ENCODE measurements at places on chromosomes 11 and 22.
A peak's percentile ranks its signal among the peaks of the same experiment; 100 is the strongest.

- DNase-seq = no peak
These were observed 1.1 kb upstream of the TMA7B start for GRCh38 chr22:39958949-39959639.

GRCh38 chr11:62880231-62880802 lies 379 bp upstream of the SLC3A2 start:
- peak; percentile 54 for DNase-seq

- no peak for DNase-seq
These were observed 133.9 kb downstream of the FANCF start for GRCh38 chr11:22491555-22492225.

GRCh38 chr11:17543041-17543440 lies 1.2 kb downstream of the USH1C start:
- no peak for DNase-seq

DNA sequence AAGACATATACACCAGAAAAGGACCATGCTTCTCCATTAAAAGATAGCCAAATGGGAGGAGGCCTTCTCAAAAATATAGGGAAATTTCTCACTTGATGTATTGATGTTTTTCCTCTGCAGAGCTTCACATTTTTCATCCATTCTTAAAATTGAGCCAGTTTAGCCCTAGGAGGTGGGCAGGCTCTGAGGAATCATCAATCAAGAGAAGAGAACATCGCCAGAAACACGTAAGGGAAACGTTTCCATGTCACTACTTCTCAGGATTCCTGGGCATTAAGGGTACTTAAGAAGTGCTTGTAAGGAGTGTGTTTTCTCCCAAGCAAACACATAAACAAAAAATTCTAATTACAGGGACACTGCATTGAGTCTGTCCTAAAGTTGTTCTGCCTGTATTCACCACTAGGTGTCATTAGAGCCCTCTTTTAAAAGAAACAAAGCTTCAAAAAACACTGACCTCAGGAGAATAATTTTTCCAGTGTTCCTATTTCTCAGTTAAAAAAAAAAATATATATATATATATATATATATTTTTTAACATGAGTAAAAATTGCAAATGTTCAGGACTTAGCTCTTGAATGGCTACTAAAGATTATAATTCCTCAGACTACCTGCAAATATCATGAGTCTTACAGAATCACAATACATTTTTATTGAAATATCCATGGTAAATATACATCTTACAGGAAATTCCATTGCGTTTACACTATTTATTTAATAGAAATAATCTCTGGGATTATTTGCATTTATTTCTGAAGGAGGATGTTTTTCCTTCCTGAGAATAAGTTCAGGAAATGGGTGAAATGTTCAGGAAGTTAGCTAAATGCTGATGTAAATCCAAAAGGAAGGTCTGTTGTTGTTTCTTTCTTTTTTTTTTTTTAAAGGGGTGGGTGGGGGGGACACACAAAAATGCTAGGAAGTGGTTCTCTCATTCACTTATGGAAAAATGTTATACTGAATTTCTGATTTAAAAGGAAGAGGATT lies 16.0 kb downstream of the FZD4 start:
- peak; percentile 67 for DNase-seq

DNA sequence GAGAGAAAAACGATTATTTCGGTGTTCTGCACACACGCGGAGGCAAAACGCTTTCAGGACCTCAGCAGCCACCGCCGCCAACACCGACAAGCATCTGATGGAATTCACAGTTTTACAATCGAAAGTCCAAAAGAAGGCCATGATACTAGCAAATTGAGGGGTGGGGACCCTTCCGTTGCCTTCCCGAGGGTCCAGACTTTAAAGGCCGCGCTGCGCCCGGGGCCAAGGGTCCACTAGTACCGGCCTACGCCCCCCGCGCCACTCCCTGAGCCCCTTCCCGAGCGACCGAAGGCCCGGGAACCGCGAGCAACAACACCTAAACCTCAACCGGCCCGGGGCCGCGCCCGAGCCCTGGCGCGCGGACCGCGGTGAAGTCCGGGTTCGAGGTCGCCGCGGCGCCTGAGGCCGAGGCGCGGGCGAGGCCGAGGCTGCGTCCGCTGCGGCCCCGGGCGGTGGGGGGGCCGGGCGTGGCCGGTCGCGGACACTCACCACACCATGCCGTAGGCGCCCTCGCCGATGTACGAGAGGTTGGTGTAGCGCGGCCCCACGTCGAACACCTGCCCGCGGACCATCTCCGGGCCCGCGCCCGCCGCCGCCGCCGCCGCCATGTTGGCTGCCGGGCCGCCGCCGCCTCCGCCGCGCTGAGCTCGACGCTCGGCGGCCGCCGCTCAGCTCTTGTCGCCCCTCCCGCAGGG lies 465 bp downstream of the MAPK1 start:
- DNase-seq = no peak

- no peak for DNase-seq
These were observed 108.5 kb downstream of the PHF21B start for GRCh38 chr22:44901301-44901700.

DNA sequence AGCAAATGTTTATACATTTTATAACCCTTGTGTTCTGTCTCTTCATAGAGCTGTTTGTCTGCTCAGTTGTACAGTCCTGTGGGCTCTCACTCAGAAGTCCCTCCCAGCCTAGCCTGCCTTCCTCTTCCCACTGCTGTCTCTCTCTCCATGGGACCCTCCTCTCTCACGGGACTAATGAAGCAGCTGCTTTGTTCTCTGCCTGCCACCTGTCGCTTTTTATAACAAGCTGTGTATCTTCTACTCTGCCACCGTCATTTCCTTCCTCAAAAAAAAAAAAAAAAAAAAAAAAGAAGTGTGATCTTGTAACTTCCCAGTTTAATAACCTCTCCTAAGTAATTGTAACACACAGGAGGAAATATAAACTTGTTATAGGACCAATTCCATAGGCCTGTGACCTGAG lies 92.2 kb upstream of the ALKBH3 start:
- DNase-seq = no peak

GRCh38 chr11:133243832-133244231 lies 288.5 kb downstream of the OPCML start:
- DNase-seq = no peak

GRCh38 chr11:35248558-35249323 lies 109.8 kb downstream of the CD44 start:
- DNase-seq = no peak

- peak; percentile 96 for DNase-seq
These were observed 722 bp upstream of the GUCY1A2 start for GRCh38 chr11:107018902-107019493.

DNA sequence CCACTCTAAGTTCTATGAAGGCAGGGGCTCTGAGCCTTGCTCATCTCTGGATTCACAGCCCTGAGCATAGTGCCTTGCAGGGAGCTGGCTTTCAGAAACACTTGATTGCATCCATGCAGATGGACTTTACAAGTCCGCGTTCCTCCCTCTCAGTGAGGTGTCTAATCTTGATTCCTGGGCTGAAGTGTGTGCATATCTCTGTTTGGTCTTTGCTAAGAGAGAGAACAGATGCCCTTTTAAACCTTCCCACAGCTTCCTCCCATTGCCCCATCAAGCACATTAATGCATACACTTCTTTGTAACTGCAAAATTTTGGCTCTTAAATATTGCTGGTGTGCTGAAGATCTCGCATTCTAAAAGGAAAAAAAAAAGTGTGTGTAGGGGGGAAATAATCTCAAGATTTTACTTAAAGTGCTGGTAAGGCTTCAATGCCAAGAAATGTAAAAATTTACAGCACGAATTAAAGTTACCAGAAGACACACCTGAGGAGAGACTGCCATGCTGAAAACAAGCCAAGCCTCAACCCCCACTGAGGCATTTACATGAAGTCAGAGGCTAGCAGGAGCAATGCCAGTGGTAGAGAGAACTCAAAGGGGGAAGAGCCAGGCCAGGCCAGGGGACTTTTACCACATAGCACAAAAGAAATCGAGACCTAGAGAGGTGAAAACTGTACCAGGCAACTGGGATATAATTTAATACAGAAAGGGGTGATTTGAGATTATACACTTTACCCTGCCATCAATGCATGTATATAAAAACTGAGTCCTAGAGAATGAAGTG lies 492.1 kb downstream of the SOX6 start:
- no peak for DNase-seq

GRCh38 chr11:122209619-122210366 lies 93.8 kb upstream of the BLID start:
- DNase-seq = no peak

GRCh38 chr11:122183933-122184332 lies 67.9 kb upstream of the BLID start:
- DNase-seq = no peak

GRCh38 chr11:115848080-115848479 lies 343.9 kb upstream of the CADM1 start:
- peak; percentile 52 for DNase-seq

- DNase-seq = peak; percentile 13
These were observed 29.1 kb upstream of the LMO2 start for GRCh38 chr11:33920838-33921613.

DNA sequence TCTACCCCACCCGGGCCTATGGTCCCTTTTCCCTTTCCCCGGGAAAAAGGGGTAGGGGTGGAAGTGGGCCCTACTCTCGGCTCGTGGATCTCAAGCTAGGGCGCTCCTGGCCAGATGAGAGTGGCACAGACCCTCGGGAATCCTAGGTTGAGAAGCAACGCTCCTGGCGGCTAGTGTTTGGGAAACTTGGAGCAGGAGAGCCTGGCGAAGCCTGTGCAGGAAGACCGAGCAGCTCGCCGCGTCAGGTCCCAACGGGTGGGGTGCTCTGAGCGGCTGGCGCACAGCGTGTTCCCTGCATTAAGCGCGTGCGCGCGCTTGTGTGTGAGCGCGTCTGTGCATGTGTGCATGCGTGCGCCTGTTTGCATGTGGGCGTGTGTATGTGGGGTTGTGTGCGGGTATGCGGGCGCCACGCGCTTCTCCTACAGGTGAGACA lies 7.1 kb upstream of the FLI1 start:
- DNase-seq = peak; percentile 96

DNA sequence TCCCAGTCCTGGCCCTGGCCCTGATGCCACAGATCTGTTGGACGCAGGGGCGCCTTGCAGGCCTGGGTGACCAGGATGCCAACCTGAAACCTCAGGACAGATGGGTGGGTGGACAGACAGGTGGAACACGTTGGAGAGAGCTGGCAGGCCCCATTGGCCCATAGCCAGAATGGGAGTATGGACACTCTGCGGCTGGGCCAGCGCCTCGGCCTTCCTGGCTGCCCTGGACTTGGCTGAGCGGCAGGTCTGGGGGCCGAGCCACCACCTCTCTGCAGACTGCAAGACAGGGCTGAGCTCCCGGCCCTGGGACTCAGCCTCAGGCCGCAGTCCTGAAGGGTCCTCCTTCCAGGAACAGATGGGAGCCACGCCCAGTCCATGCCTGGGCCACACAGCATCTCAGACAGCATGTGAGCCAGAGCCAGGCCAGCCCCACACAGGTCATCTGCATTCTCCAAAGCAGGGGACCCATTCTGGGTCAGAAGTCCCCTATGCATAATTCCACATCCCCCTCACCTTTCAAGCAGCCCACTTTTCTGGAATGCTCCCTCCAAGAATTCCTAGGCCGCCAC lies 14.1 kb downstream of the WNT7B start:
- DNase-seq = no peak

DNA sequence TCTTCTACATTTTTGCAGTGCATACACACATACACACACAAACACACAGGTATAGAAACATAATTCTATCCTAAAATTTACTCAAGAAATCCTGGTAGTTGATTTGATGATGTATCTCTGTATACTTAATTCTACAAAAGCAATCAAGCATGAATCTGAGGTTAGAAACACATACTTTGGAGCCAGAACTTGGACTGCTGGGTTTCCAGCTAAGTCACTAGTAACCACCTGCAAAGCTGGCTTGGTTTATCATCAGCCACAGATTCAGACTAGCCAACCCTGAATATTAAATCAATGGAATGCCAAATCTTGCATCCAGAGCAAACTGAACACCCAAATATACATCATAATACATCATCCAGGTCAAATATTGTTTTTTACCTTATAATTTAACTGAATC lies 24.8 kb upstream of the POU2AF2 start:
- no peak for DNase-seq

DNA sequence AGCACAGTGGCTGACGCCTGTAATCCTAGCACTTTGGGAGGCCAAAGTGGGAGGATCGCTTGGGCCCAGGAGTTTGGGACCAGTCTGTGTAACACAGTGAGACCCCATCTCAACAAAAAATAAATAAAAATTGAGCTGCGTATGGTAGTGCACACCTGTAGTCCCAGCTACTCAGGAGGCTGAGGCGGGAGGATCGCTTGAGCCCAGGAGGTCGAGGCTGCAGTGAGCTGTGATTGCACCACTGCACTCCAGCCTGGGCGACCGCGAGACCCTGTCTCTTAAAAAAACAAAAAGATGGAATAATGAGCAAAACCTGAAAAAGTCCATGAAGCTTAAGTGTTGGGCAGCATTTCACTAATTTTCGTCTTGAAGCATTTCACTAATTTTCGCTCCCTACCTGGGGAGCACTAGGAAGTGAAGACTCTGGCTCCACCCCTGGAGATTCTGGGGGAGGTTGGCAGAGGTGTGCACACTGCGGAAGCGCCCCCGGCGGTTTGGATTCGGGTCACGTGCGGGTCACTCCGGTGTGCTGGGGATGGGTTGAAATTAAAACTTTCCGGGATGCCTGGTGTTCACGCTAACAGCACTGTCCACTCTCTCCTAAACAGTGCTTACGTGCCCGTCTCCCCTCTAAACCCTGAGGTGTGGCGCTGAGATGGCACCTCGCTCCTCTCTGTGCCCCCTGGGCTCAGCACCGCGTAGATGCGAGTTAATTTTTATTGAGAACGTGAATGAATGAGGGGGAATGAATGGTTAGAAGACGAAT lies 906 bp upstream of the NAA40 start:
- no peak for DNase-seq

DNA sequence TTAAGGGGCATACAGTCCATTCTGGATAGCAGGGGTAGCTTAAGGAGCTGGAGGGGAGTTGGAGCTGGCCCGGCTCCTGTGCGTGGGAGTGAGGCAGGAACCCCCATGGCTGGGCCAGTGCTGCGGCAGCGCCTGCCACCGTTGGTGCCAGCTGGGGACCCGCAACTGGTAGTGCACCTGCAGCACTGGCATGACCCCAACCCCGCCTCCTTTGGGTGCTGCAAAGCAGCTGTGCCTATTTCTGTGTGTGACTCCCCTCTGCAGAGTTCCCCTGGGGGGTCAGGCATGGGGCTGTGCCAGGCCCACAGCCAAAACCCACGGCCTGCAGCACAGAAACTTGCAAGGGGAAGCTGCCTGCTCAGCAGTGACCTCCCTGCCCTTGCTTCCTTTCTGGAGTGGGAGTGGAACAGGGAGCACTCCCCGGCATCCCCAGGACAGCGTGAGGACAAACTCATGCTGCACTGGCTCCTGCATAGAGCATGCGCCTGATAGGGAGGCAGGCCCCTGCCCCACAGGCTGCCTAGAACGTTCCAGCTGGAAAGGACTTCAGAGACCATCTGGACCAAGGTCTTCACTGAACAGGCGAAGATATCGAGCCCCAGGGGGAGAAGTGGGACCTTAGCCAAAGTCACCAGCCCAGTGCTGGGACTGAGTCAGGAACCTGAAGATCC lies 26.2 kb upstream of the RAB1B start:
- DNase-seq = no peak

GRCh38 chr22:27995801-27996528 lies 76.9 kb upstream of the PITPNB start:
- DNase-seq = no peak
